ENCODE measurements at places on chromosomes 2 and 18.
A peak's percentile ranks its signal among the peaks of the same experiment; 100 is the strongest.

GRCh38 chr2:188884046-188884445 lies 90.1 kb upstream of the COL3A1 start:
- DNase-seq, result no peak

- DNase-seq, result no peak
These were observed 312.6 kb downstream of the DPP10 start for GRCh38 chr2:114754907-114755563.

DNA sequence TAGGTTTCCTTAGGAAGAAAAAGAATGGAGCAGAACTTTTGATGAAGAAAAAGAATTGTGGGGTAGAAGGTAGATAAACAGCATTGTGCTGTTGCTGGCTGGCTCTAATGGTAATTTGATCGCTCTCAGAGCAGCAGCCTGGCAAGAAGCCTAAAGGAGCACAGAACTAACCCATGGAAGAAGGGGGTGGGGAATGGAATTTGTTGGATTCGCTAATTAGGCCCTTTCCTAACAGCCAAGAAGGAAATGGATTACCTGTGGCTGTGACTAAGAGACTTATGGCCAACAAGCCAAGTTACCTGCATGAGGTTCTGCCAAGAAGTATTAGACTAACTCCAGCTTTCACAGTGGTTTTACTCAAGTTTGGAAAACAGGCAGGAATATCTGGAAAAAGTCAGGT lies 210.6 kb downstream of the IKZF2 start:
- no peak for DNase-seq

DNA sequence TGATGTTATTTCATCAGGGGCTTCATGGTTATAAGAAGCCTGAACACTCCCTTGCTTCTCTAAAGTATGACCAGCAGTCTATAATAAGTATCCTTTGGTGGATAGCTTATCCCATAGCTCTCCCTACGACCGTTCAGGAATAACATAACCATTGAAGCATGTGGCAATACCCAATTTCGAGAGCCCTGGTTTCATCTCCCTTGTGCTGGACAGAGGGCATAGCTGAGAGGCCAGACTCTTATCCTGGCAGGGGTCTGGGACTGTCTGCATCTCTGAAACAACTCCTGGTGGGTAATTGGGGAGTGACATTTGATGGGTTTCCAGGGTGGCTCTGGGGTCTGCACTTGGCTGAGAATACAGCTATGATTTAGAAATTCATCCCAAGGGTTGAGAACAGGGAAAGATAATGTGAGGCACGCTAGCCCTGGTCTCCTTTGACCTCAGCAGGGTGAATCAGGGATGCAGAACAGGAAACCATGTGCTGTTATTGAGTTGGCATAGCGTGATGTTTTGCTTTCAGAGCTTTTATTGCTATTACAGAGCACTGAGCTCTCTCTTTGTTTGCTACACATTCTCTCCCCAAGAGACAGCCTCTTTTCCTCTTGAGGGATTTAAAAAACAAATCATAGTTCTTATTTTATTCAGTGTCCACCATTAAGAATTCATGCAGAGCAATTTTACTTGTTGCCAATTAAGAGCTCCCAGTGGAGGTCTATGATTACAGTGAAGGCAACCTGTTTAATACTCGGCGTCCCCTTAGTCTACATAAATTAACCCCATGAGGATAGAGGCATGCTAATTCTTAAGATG lies 274.5 kb downstream of the NCKAP5 start:
- no peak for DNase-seq

GRCh38 chr18:59748628-59749360 lies 51.6 kb upstream of the CCBE1 start:
- no peak for DNase-seq

DNA sequence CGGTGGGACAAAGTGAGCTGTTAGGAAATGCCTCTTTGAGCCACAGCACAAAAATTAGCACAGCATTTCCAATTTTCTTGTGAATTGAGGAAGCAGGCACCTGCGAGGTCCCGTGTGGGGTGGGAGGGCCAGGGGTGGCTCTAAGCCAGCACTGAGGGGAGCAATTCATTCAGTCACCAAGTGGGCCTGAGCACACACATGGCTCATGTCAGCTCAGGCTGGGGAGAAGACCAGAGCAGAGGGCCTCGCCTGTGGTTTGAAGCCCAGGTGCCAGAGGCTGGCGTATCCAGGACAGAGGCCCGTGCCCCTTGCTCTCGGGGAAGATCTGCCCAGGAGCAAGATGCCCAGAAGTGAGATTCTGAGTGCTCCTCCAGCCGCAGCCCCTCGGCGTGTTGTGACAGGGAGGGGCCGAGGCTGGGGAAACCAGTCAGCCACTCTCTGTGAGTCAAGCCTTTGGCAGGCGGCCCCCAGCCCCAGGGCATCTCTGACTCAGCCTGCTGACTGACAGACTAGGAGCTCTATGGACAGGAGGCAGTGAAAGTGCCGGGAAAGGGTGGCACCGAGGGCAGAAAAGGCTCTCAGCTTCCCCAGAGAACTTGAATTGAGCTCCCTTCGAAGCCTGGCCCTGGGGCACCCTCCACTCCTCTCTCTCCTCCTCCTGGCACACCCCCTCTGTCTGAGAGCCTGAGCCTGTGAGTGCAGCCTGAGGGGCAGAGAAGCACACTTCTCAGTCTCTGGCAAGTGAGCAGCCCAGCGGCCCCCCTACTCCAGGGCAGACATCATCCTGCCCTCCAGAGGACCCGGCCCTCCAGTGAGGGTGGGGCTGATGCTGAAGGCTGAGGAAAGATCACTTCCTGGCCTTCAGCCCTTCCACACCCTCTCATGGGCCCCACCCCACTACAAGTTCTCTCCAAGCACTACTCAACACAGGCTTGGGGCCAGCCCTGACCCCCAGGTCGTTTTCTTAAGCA lies 32.3 kb downstream of the CYP26B1 start:
- no peak for DNase-seq

DNA sequence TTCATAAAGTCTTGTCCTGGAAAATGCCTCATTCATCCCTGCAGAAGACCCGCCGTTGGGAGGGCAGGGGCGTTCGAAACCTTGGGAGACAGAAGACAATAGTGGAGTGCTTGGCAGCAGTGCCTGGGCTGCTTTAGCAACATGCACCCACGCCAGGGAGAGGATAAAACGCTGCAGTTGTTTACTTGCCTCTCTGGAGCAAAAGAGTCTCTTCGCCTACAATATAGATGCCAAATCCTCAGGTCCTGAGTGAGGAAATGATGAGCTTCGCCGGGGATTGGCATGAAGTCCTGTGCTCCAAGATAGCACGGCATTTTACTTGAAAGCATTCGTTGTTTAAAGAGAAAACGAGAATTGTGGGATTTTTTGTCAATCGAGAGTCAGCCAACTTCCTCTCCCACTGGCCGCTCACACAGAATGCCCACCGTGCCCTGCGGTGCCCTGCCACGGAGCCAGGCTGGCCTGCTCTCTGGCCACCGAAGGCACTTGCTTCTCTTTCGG lies 152.5 kb upstream of the POU3F3 start:
- no peak for DNase-seq

DNA sequence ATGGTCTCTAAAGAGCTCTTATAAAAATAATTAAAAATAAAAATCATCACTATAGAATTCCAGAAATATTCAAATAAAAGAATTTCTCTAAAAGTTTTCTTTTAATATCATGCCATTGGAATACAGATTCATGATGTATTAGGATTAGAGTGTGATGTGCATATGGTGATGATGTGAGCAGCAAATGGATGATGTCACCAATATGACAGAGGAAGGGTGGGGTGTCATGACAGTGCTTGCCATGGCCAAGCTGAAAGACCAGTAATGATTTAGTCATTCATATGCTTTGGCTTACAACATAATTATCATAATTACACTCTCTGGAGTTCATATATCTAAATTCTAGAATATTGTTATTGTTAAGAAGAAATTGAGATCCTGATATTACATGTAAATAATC lies 27.4 kb upstream of the TTC32 start:
- no peak for DNase-seq

DNA sequence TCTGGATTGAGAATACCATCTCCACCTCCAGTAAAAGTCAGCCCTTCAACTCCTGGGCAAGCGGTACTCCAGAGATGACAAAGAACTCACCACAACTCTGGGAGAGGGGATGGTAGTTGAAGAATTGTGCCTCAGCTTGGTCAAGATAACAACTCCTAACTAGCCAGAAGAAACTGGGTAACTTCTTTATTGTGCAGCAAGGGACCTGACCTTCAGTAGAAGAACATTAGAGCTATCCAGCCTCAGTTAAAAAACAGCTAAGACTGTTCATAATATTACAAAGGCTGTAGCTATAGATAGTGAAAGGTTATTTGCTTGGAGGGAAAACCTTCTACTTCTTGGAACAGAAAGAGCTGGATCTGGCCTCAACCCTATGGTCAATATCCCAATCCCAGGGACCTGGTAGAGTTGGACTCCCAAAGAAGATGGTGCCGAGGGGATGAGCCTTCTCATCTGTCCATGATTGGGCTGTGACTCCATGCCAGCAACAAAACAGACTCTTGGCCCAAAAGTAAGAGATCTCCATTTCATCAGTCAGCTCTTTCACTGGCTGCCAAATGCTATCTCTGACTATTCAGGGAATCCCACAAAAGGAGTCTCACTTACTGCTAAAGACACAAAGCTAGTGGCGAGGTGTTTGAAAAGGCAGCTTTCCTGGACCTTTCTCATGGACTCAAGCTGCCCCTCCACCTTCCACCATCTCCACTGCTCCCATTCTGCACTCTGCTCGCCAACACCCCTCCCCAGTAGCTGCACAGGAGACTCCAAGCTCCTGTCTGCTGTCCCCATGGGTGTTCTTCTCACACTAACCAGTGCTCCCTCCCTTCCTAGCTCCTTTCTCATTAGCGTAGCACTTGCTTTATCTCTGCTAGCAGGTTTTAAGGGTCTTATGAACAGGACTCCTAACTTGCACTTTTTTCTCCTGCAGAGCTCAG lies 145.8 kb downstream of the CAPN13 start:
- no peak for DNase-seq

DNA sequence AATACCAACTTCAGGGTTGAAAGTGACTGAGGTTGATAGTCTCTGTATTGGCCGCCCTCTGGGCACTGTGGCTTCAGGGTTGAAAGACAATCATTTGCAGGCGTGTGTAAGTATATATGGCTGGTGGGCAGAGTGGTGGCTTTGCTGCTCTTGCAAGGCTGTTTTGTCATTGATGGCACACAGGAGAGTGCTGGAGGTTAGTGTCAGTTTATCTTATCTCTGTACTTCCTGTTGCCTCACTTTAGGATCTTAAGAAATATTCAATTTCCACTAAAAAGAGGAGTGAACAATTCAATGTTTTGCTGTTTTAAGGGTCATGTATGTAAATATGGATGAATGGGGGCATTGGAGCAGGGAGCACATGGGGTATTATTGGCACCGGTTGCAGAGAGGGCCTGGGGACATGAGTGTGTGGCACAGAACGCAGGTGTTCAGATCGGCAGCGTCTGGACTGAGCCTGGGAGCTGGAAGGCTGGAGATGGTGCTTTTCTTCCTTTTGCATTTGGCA lies 51.5 kb downstream of the NCK2 start:
- DNase-seq, result no peak

DNA sequence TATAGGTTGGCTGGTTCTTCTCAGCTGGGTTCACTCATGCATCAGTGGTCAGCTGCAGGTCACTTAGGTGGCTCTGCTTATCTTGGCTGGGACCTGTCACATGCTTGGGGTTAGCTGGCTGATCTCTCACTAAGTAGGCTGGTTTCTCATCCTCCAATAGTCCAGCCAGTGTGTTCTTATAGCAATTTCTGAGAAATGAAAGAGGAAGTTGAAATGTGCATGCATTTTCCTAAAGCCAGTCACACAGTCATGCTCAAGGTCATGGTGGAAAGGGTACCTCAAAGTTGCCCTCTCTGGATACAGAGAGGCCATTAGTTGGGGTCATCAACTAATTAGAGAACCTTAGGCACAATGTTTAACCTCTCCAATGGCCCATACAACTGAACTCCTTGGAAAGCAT lies 64.4 kb downstream of the KLHL29 start:
- DNase-seq, result peak; percentile 48

GRCh38 chr2:172671501-172671900 lies 64.1 kb upstream of the RAPGEF4 start:
- DNase-seq, result no peak

- DNase-seq, result no peak
These were observed 41.3 kb downstream of the SCG2 start for GRCh38 chr2:223560749-223561435.

DNA sequence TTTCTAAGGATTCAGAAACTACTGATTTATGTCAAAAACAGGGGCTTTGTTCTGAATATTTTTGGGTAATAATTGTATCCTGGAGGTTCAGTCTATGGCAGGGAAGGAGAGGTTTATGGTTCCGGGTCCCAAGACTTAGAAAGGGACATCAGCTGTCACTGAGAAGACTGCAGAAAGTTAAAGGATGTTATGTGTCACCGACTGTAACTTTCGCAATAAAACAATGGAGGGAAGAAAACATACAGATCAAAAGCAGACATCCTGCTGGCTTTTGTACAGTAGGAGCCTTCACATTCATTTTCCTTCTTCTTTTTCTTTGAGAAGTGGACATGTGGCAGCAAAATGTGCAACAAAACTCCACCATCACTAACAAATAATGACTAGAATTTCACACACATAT lies 900.7 kb upstream of the SOX11 start:
- DNase-seq, result no peak

GRCh38 chr2:96537734-96538486 lies 1.4 kb downstream of the ARID5A start:
- no peak for DNase-seq

- DNase-seq, result no peak
These were observed 290.5 kb downstream of the GULP1 start for GRCh38 chr2:188582211-188582610.

GRCh38 chr2:190682168-190682567 lies 33.3 kb downstream of the NAB1 start:
- DNase-seq, result no peak

GRCh38 chr2:221895366-221896121 lies 323.4 kb upstream of the EPHA4 start:
- DNase-seq, result no peak

Data from hematopoietic multipotent progenitor cell (in vitro differentiated cells).